Hindlimb muscle (tissue), 1 donor: ENCODE measurements at places on chromosomes 7 and 10. TPM values are rescaled to one million over a fixed set of nuclear protein-coding genes. Genes with fewer than 3 reads are reported as not detected.
A peak's percentile ranks its signal among the peaks of the same experiment; 100 is the strongest.

GRCh38 chr7:50607524-50608125 is 42.4 kb upstream of the DDC start:
- DNase-seq, result no peak

Gene TBX20
- polyA plus RNA-seq, result not detected

- DNase-seq, result no peak
Measured at GRCh38 chr7:80781146-80781545, 137.7 kb downstream of the SEMA3C start.

DNA sequence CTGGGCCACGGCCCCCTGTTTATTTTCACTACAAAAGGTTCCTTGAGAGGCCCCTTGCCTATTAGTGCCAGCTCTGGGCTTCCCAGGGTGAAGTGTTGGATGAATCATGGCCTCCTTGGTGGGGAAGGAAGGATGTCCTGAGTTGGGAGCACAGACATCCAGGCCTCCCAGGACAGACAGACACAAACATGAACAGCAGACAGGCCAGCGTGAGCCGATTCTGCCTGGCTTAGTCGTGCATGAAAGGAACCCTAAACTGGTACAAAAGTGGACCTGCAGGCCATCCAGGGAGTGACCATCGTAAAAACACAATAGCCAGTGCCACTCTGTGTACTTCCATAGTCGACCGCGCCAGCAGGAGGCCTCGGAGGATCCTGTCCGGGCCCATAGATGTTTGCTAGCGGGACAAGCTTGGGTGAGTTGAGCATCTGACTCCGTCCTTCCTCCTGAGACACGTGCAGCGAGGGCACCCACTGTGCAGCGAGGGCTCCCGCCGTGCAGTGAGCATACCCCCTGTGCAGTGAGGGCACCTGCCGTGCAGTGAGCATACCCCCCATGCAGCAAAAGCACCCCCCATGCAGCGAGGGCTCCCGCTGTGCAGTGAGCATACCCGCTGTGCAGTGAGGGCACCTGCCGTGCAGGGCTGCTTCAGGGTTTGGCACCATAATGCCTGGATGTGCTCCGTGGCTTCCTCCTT is 51.3 kb upstream of the PRKAR1B start:
- DNase-seq, result no peak

- no peak for DNase-seq
Measured at GRCh38 chr7:82049442-82049841, 279.6 kb upstream of the HGF start.

Gene CCNY
- polyA plus RNA-seq, result 86.3 TPM

DNA sequence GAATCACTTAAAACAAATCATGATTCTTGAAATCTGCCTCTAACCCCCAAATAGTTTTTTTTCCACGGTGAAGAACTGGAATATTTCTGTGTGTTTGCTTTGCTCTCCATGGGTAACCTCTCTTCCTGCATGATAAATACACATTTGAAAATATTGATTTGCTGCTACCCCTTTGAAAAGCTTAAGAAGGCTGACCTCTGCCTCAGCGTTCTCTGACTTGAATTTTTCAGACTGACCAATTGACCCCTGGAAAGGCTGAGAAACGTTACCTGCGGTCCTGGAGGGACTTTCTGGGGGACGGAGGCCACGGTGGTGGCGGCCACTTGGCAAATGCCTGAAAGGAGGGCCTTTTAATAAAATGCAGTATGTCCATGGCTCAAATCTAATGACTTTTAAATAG is 520.2 kb downstream of the LRMDA start:
- DNase-seq, result no peak

DNA sequence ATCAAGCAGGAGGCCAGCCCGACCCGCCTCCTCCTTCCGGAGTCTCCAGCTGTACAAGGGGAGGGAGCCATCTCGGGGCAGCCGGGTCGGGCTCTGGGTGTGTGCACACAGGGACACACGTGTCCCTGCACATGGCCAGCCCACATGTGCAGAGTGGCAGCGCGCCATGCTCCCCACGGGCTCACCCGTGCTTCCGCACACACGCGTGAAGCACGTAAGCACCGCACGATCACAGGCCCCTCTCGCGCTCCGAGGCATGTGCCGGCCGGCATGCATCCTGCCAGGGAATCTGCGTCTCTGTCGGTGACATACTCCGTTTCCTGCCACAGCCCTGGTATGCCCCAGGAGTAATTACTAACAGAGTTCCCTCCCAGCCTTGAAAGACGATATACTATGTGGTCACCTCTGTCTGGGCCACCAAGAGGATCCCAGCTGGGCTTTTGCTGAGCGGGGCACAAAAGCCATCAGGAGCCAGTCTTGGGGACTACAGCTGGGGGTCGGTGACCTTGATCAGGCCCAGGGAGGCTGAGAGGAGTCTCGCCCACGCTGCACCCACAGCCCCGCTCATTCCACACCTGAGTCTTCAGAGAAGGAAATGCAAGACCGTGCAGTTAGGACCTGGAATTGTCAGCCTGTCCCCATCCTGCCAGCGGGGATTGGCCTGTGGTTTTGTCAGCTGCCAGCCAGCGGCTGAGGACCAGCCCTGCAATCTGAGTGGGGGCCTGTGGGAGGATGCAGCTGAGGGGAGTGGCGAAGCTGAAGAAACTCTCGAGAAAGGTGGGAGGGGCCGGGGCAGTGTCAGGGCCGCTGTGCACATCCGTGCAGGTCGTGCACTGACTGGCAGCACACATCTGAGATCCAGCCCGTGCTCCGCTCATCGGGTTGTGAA is 11.0 kb upstream of the LFNG start:
- peak; percentile 68 for DNase-seq

- DNase-seq, result no peak
Measured at GRCh38 chr10:102235598-102235920, 5.8 kb downstream of the PITX3 start.

DNA sequence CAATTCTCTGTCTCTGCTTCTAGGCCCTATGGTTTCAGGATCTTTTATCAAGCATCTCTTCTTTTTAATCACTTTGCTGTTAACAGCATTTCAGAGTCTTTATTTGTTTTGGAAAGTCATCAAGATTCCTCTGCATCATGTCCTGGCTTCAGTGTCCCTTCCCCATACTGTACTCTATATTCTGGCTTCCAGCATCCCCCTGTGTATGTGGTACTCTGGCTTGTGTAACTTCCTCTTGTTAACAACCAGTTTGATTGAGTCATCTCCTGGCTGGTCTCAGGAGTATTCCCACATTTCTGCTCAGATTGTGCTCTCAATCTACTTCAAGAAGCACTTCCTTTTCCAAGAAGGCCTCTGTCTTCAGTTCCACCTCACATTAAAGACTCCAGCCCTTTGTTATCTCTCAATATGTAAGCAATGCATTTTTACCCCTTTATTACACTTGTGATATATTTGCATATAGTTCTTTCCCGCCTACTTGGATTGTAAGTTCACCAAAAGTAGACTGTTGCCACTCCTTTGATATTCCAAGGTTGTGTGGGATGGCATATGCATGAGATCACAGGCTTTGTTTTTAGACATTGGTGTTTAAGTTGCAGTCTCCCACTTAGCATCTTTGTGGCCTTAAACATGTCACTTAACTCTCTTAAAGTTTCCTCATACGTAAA is 15.1 kb upstream of the ATE1 start:
- peak; percentile 42 for DNase-seq

Gene SFTPD
- polyA plus RNA-seq, result 1.8 TPM

DNA sequence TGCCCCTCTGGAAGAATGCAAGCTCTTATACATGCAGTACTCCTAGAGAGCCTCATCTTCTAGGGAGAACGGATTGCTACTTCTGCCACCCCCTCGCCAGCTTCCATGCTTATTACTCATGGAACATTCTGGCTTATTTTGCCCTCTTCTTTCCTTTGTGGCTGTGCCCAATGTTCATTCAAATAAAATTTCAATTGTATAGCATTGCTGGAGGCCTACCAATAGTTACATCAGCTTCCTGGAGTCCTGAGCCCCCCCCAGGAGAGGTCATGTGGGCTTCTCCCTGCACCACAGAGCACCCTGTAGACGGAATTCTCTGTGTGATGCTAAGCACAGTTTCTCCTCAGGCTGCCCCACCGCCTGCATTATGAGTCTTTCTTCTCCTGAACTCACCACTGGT is 1094.0 kb downstream of the KCNMA1 start:
- no peak for DNase-seq
